ENCODE measurements at places on chromosomes 3 and 15. TPM values are rescaled to one million over a fixed set of nuclear protein-coding genes. Genes with fewer than 3 reads are reported as not detected.

MCTP2 gene
- total RNA-seq: 11.6 TPM

SH2D7 gene
- not detected for total RNA-seq

SAMMSON gene
- total RNA-seq: not detected

AQP9 gene
- total RNA-seq: 0.21 TPM

GNAT1 gene
- total RNA-seq: 0.35 TPM

CD200R1L gene
- not detected for total RNA-seq

CADM2 gene
- 0.14 TPM for total RNA-seq

UBXN7 gene
- 8.6 TPM for total RNA-seq

LRRC34 gene
- total RNA-seq: 0.85 TPM

PLS1 gene
- total RNA-seq: 18.2 TPM

FBXO40 gene
- not detected for total RNA-seq

C15orf62 gene
- total RNA-seq: 0.99 TPM

GP9 gene
- total RNA-seq: not detected

LRRIQ4 gene
- not detected for total RNA-seq

PLA2G4E gene
- total RNA-seq: 5.1 TPM

All from airway epithelial cell (primary cell).